AG08395 (cell line): ENCODE measurements at places on chromosomes 2 and 18.
A peak's percentile ranks its signal among the peaks of the same experiment; 100 is the strongest.

- no peak for DNase-seq
Measured at GRCh38 chr2:127860130-127860529, 2.2 kb upstream of the POLR2D start.

DNA sequence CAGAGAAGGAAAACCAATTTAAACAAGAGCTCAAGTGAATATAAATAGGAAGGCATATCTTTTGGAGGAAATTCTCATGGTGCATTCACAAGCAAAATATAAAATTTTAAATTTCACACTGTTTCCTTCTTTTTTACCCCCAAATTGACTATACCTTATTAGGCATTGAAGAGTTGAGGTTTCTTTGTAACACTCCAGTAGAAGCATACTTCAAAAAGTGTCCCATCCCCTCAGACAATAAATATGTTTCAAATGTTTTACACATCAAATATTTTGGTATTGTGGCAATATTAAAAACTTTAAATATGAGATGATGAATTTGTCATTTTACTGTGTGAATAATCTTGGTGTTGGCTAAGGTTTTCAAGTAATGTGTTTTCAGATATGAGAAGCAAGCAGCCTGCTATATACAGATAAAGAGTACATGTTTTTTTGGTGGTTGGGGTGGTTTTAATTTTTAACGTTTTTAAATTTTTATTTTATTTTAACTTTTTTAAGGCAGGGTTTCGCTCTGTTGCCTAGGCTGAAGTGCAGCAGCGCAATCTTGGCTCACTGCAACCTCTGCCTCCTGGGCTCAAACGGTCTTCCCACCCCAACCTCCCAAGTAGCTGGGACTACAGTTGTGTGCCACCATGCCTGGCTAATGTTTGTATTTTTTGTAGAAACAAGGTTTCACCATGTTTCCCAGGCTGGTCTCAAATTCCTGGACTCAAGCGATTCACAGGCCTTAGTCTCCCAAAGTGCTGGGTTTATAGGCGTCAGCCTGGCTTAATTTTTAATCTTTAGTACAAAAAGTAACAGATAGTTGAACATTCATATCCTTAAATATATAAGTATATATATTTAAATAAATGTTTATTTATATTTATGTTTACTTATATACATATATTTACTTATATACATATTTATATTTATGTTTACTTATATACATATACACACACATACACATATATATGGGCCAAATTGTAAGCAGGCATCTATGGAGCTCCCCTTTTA, 36.5 kb upstream of the DLX1 start:
- no peak for DNase-seq

DNA sequence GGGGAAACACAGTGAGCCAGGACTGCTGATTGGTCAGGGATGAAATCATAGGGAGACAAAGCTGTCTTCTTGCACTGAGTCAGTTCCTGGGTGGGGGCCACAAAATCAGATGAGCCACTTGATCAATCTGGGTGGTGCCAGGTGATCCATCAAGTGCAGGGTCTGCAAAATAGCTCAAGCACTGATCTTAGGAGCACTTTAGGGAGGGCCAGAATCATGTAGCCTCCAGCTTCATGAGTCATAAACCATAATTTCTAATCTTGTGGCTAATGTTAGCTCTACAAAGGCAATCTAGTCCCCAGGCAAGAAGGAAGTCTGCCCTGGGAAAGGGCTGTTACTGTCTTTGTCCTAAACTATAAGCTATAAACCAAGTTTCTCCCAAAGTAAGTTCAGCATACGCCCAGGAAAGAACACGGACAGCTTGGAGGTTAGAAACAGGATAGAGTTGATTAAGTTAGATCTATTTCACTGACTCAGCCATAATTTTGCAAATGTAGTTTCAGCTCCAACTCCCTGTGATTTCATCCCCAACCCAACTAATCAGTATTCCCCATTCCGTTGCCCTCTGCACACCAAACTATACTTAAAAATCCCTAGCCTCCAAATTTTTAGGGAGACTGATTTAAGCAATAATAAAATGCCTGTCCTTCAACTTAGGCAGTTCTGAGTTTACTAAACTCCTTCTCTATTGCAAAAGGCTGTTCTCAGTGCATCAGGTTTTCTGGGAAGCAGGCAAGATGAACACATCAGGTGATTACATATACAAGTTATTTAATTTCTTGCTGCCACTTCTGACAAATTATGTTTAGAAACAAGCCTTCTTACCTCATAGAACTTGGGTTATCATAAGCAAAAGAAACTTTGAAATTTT, 226.9 kb upstream of the SPOPL start:
- DNase-seq = no peak

- DNase-seq = no peak
Measured at GRCh38 chr2:217886091-217886490, 116.7 kb downstream of the TNS1 start.

DNA sequence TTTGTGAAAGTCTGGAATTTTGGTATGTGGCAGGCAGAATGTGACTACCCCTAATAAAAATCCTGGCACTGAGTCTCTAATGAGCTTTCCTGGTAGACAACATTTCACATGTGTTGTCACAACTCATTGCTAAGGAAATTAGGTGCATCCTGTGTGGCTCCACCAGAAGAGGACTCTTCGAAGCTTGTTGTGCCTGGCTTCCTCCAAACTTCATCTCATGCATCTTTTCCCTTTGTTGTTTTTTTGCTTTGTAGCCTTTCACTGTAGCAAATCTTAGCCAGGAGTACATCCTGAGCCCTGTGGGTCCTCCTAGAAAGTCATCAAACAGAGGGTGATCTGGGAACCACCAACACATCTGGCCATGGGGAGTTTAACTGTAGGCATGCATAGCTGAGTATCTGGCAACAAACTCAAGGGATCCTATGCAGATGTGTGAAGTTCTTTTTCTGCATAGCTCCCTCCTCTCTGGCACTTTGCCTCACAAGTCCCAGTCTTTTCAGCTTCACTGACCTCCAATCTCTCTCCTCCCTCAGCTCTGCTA, 42.1 kb upstream of the SERTAD2 start:
- DNase-seq = peak; percentile 43

GRCh38 chr2:14896330-14897030, 264.0 kb downstream of the LRATD1 start:
- no peak for DNase-seq

- DNase-seq = peak; percentile 79
Measured at GRCh38 chr2:37795938-37796337, 124.5 kb upstream of the CDC42EP3 start.

DNA sequence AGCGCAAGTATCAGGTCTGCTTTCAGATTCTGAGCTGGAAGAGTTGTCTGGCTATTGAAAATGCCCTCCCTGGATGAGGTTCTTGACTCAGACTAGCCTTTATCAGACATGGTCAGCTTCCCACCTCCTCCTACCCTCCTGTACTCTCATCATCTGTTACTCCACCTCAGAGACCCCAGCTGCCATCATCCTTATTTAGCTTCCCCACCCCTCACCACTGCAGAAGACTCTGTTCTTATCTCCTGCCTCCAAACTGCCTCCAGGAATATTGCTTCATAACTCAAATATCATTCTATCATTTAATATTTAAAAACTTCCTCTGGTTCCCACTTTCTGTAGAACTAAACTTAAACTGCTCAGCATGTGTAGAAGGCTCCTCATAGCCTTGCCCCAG, 31.1 kb upstream of the PPP3R1 start:
- DNase-seq = no peak

GRCh38 chr2:182636699-182637098, 79.4 kb upstream of the DNAJC10 start:
- no peak for DNase-seq

- no peak for DNase-seq
Measured at GRCh38 chr18:10067670-10068659, 154.1 kb downstream of the VAPA start.
